ENCODE measurements at places on chromosomes 3 and 15. TPM values are rescaled to one million over a fixed set of nuclear protein-coding genes. Genes with fewer than 3 reads are reported as not detected.

The ATP11B gene
- 121 TPM for total RNA-seq

The UROC1 gene
- total RNA-seq: not detected

DNA sequence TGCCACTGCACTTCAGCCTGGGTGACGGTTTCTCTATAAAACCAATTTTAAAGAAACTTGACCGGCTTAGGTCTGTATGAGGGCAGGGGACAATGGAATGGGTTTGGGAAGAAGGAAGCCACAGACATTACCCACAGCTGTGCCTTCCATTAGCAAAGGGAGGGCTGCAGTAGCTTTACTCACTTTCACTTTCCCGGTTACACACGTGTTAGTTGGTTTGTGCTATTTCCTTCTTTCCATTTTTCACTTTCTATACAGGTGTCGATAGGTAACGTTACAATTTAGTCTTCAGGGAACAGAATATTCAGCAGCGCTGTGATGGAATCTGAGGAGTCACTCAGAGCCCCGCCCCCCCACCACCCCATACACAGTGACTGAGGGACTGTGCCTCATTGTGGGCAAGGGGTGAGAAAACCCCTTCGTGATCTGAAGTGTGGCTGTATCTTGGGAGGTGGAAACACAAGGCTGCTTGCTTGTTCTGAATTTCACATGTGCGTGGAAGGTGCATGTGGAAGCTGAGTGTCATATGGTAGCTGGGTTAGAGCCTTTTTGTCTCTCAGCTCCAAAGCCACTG is 44.8 kb upstream of the RPL32 start:
- peaks cover 2% of the 10 kb centered on the region for H3K36me3 ChIP-seq
- peak overlapping the region; percentile 50 for H3K4me3 ChIP-seq
- no peak overlapping the region for H3K27ac ChIP-seq

GRCh38 chr15:35481064-35481463 is 64.9 kb downstream of the DPH6 start:
- no peak for DNase-seq
- no peak overlapping the region for H3K27ac ChIP-seq
- H3K4me1 ChIP-seq: no peaks in the 10 kb centered on the region
- no peaks in the 10 kb centered on the region for H3K27me3 ChIP-seq
- H3K36me3 ChIP-seq: peaks cover 2% of the 10 kb centered on the region
- H3K4me3 ChIP-seq: no peak overlapping the region

GRCh38 chr15:66763186-66764071 is 61.4 kb downstream of the SMAD6 start:
- peaks cover 82% of the 10 kb centered on the region for H3K27me3 ChIP-seq
- peaks cover 2% of the 10 kb centered on the region for H3K36me3 ChIP-seq
- H3K4me3 ChIP-seq: no peak overlapping the region
- no peaks in the 10 kb centered on the region for H3K4me1 ChIP-seq
- DNase-seq: no peak

DNA sequence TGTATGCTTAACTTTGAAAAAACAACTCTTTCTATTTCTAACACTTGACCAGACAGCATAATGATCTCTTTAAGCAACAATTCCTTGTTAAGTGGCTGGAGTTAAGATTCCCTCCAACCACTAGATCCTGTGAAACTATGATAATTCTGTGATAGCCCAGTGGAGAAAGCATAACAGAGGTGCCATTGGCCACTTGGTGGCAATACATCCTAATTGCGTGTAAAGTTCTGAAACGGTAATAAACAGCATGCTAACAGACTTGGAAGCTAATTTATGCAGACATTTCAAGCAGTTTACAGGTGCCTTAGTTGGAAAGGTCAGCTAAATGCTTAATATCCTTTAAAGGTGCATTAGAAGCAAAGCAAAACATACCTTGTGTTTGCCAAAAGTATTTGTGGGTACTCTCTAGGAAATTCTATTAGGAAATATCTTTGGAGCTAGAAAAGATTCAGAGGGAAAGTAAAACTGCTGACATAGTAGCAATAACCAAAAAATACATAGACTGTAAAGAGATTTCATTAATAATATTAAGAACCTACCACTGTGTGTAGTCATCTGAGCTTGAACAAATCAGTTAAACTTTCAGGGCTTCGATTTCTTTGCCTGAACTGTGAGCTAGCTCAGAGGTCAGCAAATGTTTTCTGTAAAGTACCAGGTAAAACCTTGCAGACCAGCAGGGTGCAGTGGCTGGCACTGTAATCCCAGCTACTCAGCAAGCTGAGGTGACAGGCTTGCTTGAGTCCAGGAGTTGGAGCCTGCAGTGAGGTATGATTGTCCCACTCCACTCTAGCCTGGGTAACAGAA is 19.0 kb upstream of the CSTA start:
- no peak overlapping the region for H3K4me3 ChIP-seq
- no peak overlapping the region for H3K27ac ChIP-seq
- no peak for DNase-seq
- H3K27me3 ChIP-seq: no peaks in the 10 kb centered on the region
- peaks cover 1% of the 10 kb centered on the region for H3K36me3 ChIP-seq
- H3K4me1 ChIP-seq: peaks cover 17% of the 10 kb centered on the region

DNA sequence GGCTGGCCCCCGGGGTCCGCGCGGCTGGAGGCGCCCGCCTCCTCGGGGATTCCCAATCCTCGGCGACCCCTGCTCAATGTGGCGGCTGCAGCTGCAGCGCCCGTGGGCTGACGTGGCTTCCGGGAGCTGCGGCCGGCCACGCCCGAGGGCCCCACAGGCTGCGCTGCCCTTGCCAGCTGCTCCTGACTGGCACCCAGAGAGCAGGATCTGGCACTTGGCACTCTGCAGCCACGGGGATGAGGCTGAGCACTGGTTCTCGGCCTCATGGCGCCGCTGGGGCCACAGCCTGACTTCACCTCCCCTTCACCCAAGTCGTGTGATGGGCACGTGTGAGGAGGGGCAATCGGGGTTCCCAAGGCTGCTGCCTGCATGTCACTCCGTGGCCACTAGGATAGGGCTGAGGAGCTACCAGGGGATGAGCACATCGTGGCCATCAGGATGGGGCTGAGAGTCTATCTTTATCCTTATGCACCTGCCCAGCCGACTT is 267.8 kb upstream of the FRG2C start:
- no peaks in the 10 kb centered on the region for H3K27me3 ChIP-seq
- H3K27ac ChIP-seq: no peak overlapping the region
- no peaks in the 10 kb centered on the region for H3K4me1 ChIP-seq
- H3K4me3 ChIP-seq: no peak overlapping the region
- no peak for DNase-seq

DNA sequence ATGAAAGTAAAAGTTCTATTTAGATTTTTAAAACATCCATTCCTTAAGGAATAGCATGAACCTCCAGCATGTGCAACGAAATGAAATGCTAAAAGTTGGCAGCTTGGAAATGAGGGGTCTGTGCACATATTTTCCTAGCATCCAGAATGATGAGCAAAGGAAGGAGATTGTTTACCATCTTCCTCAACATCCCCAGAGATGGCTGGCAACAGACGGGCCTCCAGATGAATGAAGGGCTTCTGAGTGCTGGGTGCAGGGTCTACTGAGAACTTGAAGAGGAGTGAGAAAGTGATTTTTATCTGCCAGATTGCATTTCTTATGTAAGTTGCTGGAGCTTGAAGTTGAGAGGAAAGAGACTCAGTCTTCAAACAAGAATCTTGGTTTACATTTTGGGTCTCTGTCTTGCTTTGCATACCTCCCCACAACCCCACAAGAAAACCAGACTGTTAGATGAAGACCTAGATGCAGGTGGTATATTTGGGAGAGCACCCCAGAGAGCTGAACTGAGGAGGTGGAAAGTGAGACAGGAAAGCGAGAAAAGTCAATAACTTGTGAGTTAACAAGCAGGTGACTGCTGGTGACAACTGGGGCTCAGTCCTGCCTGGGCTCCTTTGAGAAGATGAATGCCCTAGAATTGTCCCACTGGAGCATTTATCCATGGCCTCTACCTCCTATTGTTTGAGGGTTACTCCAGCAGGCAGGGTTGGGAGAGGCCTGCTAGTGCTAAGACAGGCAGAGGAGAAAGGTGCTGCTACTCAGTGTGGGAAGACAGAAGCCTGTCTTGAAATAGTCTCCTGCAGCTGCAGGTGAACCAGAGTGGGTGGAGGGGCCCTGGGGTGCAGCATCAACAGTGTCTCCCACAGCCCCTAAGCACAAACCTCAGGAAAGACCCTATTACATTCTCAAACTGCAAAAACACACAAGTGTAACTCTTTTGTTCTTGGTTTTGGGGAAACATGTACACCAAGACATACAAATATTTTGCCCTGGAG is 10.5 kb upstream of the CCK start:
- no peaks in the 10 kb centered on the region for H3K4me1 ChIP-seq
- no peak overlapping the region for H3K4me3 ChIP-seq
- H3K36me3 ChIP-seq: peaks cover 2% of the 10 kb centered on the region
- DNase-seq: no peak
- peaks cover 13% of the 10 kb centered on the region for H3K27me3 ChIP-seq

DNA sequence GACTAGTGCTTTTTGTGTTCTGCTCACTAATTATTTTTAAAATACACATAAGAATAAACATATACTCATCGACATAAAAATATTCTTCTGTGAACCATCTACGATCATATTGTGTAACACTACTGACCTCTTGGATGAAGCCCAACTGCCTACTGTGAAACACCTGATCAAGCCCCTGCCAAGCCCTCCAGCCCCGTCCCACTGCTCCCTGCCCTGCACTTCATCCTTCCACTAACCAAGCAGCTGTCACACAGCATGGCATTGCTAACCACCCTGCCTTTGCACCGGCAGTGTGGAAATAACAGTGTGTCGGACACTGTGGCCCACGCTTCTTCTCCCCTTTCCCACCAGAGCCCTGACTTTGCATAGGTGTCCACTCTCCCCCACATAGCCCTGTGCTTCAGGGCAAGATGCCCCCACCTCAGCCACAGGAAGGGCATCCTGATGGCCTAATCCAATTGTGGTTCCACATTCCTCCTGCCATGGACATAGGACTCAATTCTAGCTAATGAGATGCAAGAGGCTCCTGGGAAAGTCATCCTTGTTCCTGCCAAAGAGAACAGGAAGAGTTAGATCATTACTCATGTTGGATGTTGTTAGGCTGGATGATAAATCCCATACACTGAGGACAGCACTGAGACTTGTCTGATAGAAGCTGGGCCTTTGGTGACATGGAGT is 35.0 kb upstream of the ARID3B start:
- peak overlapping the region; percentile 37 for H3K27ac ChIP-seq
- H3K27me3 ChIP-seq: no peaks in the 10 kb centered on the region
- H3K4me3 ChIP-seq: no peak overlapping the region
- no peak for DNase-seq
- peaks cover 12% of the 10 kb centered on the region for H3K36me3 ChIP-seq

The UTS2B gene
- total RNA-seq: not detected

- no peaks in the 10 kb centered on the region for H3K4me1 ChIP-seq
- H3K36me3 ChIP-seq: no peaks in the 10 kb centered on the region
- no peak overlapping the region for H3K27ac ChIP-seq
- no peak overlapping the region for H3K4me3 ChIP-seq
- no peak for DNase-seq
- peaks cover 33% of the 10 kb centered on the region for H3K27me3 ChIP-seq
These were observed 7.9 kb upstream of the GBE1 start for GRCh38 chr3:81769299-81769698.

The GP5 gene
- total RNA-seq: 4.0 TPM

DNA sequence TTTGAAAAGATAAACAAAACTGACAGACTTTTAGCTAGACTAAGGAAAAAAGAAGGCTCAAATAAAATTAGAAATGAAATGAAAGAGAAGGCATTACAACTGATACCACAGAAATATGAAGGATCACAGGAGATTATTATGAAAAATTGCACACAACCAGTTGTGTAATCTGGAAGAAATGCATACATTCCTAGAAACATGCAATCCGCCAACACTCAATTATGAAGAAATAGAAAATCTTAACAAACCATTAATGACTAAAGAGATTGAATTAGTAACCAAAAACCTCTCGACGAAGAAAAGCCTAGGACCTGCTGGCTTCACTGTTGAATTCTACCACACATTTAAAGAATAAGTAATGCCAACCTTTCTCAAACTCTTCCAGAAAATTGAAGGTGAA is 149.5 kb downstream of the SV2B start:
- peaks cover 3% of the 10 kb centered on the region for H3K4me1 ChIP-seq
- H3K4me3 ChIP-seq: no peak overlapping the region
- H3K27me3 ChIP-seq: peaks cover 65% of the 10 kb centered on the region

The TCTA gene
- 23.4 TPM for total RNA-seq

- no peaks in the 10 kb centered on the region for H3K36me3 ChIP-seq
- no peak for DNase-seq
- H3K27ac ChIP-seq: no peak overlapping the region
These were observed 466 bp downstream of the IQSEC1 start for GRCh38 chr3:13072600-13073325.

The SHC4 gene
- total RNA-seq: not detected

DNA sequence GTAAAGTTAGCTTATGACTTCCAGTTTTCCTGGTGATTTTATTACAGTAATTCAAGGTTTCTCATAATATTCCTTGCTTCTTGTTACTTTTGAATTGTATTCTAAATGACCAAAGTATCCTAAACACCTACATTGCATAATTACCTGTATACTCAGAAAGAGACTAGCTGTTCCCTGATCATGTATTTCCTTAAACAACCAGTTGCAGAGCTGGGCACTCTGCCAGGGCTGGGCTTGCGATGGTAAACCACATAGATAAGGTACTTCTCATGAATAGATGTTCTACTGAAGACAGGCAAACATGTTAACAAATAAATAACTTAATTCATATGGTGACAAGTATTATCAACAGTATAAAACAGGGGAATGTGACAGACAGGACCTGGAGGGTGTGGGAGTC is 142.3 kb upstream of the WNT5A start:
- H3K4me1 ChIP-seq: no peaks in the 10 kb centered on the region
- no peaks in the 10 kb centered on the region for H3K36me3 ChIP-seq
- no peak overlapping the region for H3K27ac ChIP-seq
- DNase-seq: no peak
- no peak overlapping the region for H3K4me3 ChIP-seq
- no peaks in the 10 kb centered on the region for H3K27me3 ChIP-seq

GRCh38 chr3:100103558-100104441 is 10.5 kb downstream of the FILIP1L start:
- H3K27me3 ChIP-seq: no peaks in the 10 kb centered on the region
- H3K27ac ChIP-seq: no peak overlapping the region
- no peaks in the 10 kb centered on the region for H3K4me1 ChIP-seq

The NRG4 gene
- total RNA-seq: not detected

DNA sequence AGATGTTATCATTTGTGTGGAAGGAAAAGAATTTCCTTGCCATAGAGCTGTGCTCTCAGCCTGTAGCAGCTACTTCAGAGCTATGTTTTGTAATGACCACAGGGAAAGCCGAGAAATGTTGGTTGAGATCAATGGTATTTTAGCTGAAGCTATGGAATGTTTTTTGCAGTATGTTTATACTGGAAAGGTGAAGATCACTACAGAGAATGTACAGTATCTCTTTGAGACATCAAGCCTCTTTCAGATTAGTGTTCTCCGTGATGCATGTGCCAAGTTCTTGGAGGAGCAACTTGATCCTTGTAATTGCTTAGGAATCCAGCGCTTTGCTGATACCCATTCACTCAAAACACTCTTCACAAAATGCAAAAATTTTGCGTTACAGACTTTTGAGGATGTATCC is 15.1 kb downstream of the KLHL24 start:
- H3K4me1 ChIP-seq: peaks cover 2% of the 10 kb centered on the region
- no peak for DNase-seq
- no peaks in the 10 kb centered on the region for H3K27me3 ChIP-seq
- no peak overlapping the region for H3K27ac ChIP-seq
- H3K4me3 ChIP-seq: no peak overlapping the region
- peaks cover 16% of the 10 kb centered on the region for H3K36me3 ChIP-seq

Measured in T-helper 17 cell (primary cell).